ENCODE measurements at places on chromosomes 4 and X.

DNA sequence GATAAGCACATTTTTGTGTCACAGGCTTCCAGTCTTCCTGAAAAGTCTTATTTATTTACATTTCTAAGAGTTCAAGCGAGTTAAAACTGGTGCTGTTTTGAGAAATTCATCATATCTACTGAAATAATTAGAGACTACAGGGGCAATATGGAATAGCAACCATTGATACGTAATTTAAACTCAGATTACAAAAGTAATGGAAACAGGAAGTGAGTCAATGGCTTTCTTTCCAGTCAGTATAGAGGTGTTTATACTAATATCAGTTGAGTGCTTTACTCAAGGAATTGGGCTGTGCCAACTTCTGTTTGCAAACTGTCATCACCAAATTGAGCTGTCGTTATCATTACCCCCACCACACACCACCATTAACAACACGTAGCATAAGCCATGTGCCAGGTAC lies 222.7 kb downstream of the COL25A1 start:
- DNase-seq: no peak

GRCh38 chr4:150586162-150586810 lies 4.3 kb downstream of the MAB21L2 start:
- no peak for DNase-seq

DNA sequence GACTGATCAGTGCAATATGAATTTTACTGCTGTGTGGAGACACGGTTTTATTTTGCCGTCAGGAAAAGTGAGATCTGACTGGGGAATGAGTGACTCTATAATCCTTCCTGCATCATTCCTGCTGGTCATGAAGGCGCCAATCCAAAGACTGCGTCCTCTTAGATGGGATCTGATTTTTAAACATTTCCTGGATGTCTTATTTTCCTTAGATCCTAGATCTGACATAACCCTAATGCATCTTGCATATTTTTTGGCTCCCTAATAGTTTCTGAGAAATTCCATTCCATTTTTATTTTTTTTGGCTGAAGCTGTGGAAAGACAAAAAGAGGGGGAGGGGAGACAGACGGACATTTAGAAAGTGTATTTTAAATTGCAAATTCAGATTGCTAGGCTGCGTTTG lies 454.9 kb upstream of the FAT1 start:
- DNase-seq: no peak

GRCh38 chrX:78958419-78959116 lies 13.4 kb downstream of the P2RY10 start:
- DNase-seq: no peak

DNA sequence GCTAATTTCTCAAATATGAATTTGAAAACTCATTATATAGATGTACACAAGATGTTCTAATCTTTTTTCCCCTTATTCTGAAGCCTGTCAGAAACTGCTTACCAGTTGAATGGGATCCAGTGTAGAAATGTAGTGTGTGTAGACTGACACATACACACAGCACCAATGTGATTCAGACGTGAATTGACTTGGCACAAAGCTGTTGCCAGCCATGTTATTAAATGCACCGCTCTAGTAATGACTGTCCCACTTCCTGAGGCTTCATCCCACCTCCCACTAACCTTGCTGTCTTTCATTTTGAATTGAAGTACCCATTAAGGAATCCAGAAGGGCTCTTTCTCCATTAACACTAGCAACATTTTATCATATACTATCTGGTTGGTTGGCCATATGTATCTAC lies 146.6 kb downstream of the PPA2 start:
- no peak for DNase-seq

- no peak for DNase-seq
Measured at GRCh38 chr4:80240976-80241375, 25.5 kb upstream of the FGF5 start.

- no peak for DNase-seq
Measured at GRCh38 chrX:720825-721224, 90.2 kb downstream of the SHOX start.

- no peak for DNase-seq
Measured at GRCh38 chr4:94378047-94378446, 35.4 kb upstream of the HPGDS start.

GRCh38 chr4:140135529-140136088 lies 18.4 kb downstream of the MAML3 start:
- DNase-seq: no peak

- no peak for DNase-seq
Measured at GRCh38 chr4:41504167-41504818, 33.7 kb upstream of the LIMCH1 start.

GRCh38 chr4:150999086-150999485 lies 16.0 kb downstream of the LRBA start:
- DNase-seq: no peak

DNA sequence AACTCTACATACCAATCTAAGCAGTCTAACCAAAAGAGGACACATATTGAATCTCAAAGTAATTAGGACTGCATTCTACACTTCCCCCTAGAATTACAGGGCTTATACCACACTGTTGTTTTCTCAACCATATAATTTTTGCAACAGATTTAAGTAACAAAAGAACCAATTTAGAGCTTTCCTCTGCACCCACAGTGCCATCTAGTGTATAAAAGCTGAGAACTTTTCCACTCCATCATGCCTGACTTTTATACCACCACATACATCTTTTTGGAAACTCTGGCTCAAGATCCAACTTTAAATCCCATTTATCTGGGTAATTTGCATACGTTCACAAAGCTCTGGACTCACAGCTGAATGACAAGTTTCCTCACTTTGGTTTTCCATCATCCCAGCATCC lies 99.5 kb downstream of the EFHC2 start:
- no peak for DNase-seq

GRCh38 chr4:145132511-145133098 lies 34.5 kb downstream of the ABCE1 start:
- no peak for DNase-seq

GRCh38 chr4:174334628-174335027 lies 50.9 kb downstream of the CEP44 start:
- no peak for DNase-seq

- DNase-seq: no peak
Measured at GRCh38 chr4:168167714-168168284, 75.5 kb downstream of the ANXA10 start.

DNA sequence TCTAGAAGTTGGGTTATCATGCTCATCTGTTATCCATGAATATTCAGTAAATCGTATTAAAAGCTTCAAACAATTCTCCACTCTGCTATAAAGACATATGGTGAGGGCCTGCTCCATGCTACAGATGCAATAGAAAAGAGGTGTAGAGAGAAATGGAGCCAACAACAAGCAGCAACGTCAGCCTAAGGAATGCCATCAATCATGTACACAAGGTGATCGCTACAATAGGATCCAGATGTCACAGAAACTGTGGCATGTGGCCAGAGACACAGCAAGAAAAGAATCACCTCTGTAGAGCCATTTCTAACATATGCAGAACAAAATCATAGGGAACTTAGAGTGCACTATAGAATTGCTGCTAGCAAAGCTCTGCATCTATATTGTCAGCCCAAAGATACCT lies 1188.1 kb downstream of the PCDH7 start:
- no peak for DNase-seq

DNA sequence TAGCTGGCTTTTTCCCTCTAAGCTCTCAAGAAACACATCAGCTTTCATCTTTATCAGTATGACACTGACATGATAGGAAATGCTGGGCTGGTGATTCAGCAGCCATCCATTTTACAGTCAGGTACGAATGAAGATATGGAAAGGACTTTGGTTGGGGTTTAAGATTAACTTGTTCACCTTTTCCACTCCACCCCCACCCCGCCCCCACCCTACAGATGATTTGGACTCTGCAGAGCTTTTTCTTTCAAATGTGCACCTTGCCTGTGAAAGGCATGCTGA lies 132.6 kb downstream of the AKAP4 start:
- DNase-seq: no peak

DNA sequence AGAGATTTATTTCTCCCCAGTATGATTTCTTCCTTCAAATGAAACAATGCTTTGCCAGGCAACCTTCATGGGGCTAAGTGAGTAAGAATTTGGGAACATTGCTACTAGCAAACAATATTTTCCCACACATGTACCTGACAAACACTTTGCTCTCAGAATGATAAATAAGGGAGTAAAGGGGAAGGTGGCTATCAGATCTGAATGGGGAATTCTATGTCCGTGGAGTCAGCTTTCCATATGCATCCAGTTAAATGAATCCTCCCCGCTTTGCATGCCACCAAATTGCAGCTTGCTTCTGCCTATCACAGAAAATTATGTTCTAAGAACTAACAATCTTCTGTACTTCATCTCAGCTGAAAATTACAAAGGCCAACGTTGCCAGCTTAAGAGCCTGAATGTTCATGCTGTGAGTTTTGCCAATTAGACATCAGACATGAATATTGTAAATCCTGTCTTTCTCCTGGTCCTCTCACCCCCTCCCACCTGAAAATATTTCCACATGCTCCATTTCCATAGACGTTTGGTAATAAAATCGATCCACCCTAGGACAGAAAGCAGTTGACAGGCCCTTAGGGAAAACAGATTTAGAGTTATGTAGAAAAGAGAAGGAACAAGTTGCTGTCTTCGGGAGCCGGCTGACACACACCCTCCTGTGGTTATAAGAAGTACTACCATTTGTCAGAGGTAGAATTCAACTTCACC lies 6.3 kb downstream of the MEPE start:
- no peak for DNase-seq

DNA sequence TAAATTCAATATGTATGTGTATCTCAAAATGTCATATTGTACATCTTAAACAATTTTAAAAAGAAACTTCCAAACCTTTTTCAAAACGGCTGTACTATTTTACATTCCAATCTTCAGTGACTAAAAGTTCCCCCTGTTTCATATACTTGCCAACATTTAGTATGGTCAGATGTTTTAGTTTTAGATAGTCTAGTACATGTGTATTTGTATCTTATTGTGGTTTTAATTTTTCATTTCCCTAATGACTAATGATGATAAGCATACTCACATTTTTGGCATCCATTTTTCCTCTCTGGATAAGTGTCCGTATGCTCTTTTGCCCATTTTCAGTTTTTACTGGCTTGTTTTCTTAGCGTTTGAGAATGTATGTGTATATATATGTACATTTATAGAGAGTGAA lies 212.2 kb upstream of the MAGEB18 start:
- DNase-seq: no peak

- no peak for DNase-seq
Measured at GRCh38 chr4:13298655-13299054, 185.5 kb downstream of the RAB28 start.

GRCh38 chr4:83516042-83516772 lies 19.7 kb upstream of the GPAT3 start:
- no peak for DNase-seq

GRCh38 chr4:123547216-123548165 lies 150.9 kb downstream of the SPRY1 start:
- DNase-seq: no peak

- DNase-seq: no peak
Measured at GRCh38 chr4:137156807-137157206, 375.5 kb downstream of the PCDH18 start.

GRCh38 chr4:180057299-180057721 lies 2185.9 kb upstream of the TENM3 start:
- DNase-seq: no peak

GRCh38 chr4:133799717-133800315 lies 401.8 kb downstream of the PABPC4L start:
- no peak for DNase-seq

DNA sequence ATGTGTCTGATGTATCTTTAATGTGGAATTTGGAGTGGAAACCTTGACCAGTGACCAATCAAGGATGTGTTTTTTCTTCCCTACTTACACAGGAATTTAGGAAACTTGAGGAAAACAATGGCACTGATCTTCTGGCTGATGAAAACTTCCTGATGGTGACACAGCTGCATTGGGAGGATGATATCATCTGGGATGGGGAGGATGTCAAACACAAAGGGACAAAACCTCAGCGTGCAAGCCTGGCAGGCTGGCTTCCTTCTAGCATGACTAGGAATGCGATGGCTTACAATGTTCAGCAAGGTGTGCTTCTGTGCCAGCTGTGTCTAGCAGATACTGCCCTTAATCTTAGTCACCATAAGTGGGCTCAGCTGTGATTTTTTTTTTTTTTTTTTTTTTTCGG lies 12.6 kb downstream of the TAF1 start:
- no peak for DNase-seq

GRCh38 chr4:175054980-175055379 lies 136.8 kb downstream of the ADAM29 start:
- DNase-seq: no peak

- DNase-seq: no peak
Measured at GRCh38 chrX:28351801-28352200, 235.4 kb upstream of the IL1RAPL1 start.

GRCh38 chrX:14362721-14363120 lies 166.6 kb upstream of the GLRA2 start:
- no peak for DNase-seq

DNA sequence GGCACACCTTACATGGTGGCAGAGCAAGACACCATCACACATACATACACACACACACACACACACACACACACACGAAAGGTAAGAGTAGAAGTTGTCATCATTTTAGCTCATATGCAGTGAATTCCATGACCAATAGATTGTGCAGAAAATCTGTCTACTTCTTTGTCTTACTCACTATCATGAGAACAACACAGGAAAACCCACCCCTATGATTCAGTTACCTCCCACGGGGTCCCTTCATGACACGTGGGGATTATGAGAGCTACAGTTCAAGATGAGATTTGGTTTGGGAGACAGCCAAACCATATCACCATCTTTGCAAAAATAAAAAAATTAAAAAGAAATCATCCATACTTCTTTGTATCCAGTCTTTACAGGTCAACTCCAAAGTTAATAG lies 221.1 kb downstream of the BMPR1B start:
- DNase-seq: no peak

- no peak for DNase-seq
Measured at GRCh38 chr4:40962551-40963180, 212.9 kb downstream of the NSUN7 start.

DNA sequence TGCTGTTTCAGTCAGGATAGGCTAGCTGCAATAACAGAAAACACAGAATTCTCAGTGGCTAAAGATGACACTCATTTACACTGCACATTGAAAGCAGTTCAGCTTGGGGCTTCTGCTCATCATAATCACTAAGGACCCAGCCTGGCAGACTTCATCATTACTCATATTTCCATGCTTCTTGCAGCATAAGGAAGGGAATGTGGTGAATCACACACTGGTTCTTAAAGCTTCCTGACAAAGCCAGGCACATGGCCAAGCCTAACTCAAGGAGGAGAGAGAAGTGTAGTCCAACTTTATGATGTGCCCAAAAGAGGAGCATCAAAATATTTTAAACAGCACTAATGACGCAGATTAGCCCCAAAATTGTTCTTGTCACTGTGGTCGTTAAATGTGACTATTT lies 186.5 kb downstream of the BANK1 start:
- DNase-seq: no peak

DNA sequence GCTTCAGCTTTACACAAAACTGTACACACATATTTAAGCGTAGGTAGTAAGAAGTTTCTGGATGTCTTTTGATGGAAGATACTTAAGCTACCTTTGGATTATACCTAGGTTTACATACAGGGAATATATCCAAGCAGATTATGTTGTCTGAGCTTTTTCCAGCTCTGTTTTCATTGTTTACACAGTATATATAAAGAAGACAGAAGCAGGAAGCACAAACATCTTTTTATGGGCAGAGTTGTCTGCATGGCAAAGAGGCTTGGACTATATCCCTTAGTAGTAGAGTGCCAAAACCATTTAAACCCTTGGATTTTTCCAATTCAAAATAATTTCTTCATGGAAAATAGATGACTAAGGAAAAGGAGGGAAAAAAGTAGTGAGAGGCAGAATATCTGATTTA lies 329.4 kb upstream of the AGA start:
- DNase-seq: no peak
